Neural crest cell (in vitro differentiated cells): ENCODE measurements at places on chromosomes 11 and 22.

- peak; percentile 25 for DNase-seq
These were observed 18.4 kb downstream of the B3GAT1 start for GRCh38 chr11:134393638-134394037.

DNA sequence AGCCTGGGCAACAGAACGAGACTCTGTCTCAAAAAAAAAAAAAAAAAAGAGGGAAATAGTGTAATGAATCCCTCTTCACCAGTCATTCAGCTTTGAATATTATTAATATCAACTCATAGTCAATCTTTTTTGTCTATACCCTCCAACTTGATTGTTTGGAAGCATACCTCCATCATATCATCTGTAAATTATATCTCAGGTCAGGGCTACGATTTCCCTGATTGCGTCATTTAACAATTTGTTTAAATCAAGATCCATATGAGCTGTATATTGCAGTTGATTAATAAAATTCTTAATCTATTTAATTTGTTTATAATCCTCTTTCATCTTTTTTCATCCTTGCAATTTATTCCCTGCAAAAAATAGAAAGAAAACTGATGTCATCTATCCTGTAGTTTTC lies 60.2 kb downstream of the USP47 start:
- no peak for DNase-seq

DNA sequence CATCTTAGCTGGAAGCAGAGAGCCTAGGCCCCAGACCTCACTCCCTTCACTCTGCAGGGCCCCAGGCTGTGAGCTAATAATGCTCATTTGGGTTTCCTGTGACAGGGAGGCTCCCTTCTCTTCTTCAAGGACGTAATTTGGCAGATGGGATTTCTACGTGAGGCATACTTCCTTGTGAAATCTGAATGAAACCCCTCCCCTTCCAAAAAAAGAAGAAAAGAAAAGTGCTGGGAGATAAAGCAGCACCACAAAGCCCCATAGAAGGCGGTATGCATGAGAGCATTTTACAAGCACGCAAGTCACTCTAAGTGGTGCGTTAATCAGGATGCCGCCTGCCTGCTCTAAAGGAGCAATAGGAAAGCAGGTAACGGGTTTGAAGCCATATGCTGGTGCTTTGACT lies 5.7 kb downstream of the P2RX3 start:
- no peak for DNase-seq

DNA sequence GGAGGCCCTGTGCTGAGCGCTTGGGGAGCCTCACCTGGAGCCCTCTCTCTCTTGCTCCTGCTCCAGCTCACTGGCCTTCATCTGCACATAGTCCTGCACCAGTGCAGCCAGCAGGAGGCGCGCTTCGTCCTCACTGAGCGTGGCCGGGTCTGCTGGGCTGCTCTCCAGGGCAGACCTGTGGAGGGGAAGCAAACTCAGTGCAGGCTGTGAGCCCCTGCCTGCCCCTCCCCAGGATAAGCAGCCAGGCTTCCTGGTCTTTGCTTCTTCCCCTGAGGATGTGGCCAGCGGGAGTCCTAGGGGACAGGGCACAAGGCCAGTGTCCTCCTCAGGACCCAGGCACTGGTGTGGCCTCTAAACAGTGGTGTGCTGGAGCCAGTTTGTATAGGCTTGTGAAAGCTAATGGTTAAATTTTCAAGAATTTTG lies 2.2 kb downstream of the CALCA start:
- peak; percentile 85 for DNase-seq

- no peak for DNase-seq
These were observed 47.7 kb downstream of the COMMD9 start for GRCh38 chr11:36241497-36241896.

DNA sequence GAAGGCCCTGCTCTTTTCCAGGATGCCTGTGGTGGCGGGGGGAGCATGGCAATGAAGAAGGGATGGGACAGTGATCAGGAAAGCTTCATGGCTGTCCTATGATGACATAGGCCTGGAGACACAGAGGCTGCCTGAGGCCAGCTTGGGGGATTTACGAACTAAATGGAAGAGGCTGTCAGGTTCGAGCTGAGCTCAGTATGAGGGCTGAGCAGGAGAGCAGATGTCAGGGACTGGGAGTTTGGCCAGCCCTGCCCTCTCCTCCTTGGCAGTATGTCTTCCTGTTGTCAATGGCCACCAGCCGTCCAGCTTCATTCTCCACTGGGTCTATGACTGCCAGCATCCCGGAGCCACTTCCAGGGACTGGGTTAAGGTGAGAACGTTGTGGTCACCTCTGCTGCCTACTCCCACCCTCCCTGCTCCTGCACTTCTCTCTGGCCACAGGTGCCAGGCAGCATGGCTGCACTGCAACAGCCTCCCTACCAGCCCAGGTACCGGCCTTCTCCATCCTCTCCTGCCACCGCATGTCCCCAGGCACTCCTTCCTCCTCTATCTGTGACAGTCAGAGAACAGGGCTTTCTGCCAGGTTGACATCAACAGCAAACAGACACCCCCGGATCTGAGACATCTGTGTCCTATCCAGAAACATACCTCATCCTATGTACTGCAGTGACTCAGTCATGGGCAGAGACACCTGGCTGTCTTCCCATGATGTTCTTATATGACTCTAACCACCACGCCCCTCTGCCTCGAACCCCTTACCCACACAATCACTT lies 75.1 kb downstream of the KIRREL3 start:
- no peak for DNase-seq

- no peak for DNase-seq
These were observed 67.4 kb upstream of the B3GAT1 start for GRCh38 chr11:134479206-134480135.

- no peak for DNase-seq
These were observed 2.4 kb downstream of the IFITM10 start for GRCh38 chr11:1747753-1748635.

DNA sequence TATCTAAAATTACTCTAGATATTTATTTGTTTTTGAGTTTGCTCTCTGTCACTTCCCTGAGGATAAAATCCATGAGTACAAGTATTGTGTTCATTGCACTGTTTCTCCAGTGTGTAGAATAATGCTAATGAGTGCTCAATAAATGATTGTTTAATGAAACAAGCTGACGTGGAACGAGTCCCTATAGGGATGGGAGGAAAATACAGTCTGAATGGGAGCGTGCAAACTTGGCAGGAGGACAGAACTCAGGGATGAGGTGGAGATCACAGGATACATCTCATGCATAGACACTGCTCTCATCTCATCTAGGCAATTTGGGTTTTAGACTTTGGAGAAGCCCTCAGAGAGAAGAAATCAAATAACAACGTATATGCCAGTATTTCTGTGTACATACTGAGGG lies 58.4 kb upstream of the ZC3H12C start:
- no peak for DNase-seq

- DNase-seq: no peak
These were observed 23.7 kb downstream of the INCENP start for GRCh38 chr11:62147545-62147944.

DNA sequence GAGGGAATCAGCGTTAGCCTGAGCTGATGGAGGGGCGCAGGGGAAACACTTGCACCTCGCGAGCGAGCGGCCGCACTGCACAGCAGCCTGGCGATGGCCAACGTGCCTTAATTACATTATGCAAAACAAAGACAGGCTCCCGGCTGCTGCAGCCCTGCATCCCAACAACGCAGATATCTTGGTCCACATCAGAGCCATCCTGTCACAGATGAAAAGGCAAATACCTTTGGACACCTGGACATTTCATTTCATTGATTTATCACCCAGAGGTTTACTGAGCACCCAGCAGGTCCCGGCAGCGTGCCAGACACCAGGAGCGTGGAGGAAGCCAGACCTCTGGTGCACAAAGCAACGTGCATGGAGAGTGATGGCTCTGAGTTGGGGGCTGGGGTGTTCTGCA lies 843.0 kb downstream of the TBC1D22A start:
- no peak for DNase-seq

DNA sequence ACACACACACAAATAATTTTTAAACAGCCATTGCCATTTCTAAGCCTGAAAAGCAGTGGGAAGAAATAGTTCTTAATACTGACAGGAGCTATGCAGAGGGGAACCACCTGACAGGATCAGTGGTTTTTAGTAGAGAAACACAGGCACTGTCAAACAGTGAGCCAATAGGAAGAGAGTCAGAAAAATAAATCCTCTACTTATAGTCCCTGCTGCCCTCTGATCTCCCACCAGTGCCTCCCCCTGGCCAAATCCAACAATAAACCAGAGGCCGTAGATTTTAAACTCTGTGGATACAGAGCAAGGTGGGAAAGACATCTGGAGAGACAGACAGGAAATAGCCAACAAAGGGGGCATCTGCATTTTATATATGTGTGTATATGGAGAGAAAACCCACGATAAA lies 7.9 kb upstream of the OR56B4 start:
- no peak for DNase-seq

- no peak for DNase-seq
These were observed 34.4 kb downstream of the PRCP start for GRCh38 chr11:82865841-82866240.

- no peak for DNase-seq
These were observed 94.7 kb downstream of the CACNA1I start for GRCh38 chr22:39665229-39665628.
